ENCODE measurements at places on chromosomes 5 and 9.

DNA sequence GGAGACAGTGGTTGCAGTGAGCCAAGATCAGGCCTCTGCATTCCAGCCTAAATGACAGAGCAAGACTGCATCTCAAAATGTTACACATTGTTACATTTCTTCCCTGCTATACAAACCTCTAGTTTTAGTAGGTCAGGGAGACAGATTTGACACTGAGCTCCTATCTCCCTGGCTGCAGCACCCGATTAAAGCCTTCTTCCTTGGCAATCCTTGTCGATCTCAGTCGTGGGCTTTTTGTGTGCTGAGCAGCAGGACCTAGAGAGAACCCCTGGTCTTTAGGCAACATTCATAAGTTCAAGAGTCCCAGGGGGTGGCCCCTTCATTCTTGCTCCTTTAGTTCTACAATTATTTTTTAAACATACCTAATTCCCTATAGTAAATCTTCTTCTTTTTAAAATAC lies 13.0 kb downstream of the SERINC5 start:
- no peaks in the 10 kb centered on the region for H3K27me3 ChIP-seq
- H3K27ac ChIP-seq: no peak overlapping the region
- no peaks in the 10 kb centered on the region for H3K36me3 ChIP-seq
- peaks cover 32% of the 10 kb centered on the region for H3K4me1 ChIP-seq
- DNase-seq: no peak

- no peaks in the 10 kb centered on the region for H3K27me3 ChIP-seq
- no peak overlapping the region for H3K27ac ChIP-seq
- no peak for DNase-seq
- H3K4me3 ChIP-seq: no peak overlapping the region
- no peaks in the 10 kb centered on the region for H3K4me1 ChIP-seq
- no peaks in the 10 kb centered on the region for H3K36me3 ChIP-seq
Measured at GRCh38 chr9:73357607-73358006, 205.9 kb downstream of the ANXA1 start.

- no peaks in the 10 kb centered on the region for H3K27me3 ChIP-seq
- no peak overlapping the region for H3K4me3 ChIP-seq
- H3K4me1 ChIP-seq: no peaks in the 10 kb centered on the region
- H3K36me3 ChIP-seq: no peaks in the 10 kb centered on the region
- H3K27ac ChIP-seq: no peak overlapping the region
Measured at GRCh38 chr9:4937446-4937845, 47.6 kb upstream of the JAK2 start.

DNA sequence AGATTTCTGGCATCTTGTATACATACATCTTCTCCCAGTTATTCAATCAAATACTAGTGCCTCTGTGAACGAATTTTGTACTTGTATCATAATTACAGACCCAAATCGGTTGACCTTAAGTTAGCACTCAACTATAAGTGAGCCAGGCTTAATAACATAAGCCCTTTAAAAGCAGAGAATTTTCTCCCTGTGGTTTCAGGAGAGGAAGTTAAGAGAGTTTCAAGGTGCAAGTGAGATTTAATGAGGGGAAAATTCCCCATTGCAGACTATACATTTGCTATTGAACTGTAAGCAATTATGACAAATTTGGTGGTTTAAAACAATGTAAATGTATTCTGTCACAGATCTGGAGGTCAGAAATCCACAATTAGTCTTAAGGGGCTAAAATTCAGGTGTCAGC lies 261.9 kb upstream of the NREP start:
- no peak overlapping the region for H3K27ac ChIP-seq
- no peaks in the 10 kb centered on the region for H3K27me3 ChIP-seq
- H3K4me1 ChIP-seq: no peaks in the 10 kb centered on the region

DNA sequence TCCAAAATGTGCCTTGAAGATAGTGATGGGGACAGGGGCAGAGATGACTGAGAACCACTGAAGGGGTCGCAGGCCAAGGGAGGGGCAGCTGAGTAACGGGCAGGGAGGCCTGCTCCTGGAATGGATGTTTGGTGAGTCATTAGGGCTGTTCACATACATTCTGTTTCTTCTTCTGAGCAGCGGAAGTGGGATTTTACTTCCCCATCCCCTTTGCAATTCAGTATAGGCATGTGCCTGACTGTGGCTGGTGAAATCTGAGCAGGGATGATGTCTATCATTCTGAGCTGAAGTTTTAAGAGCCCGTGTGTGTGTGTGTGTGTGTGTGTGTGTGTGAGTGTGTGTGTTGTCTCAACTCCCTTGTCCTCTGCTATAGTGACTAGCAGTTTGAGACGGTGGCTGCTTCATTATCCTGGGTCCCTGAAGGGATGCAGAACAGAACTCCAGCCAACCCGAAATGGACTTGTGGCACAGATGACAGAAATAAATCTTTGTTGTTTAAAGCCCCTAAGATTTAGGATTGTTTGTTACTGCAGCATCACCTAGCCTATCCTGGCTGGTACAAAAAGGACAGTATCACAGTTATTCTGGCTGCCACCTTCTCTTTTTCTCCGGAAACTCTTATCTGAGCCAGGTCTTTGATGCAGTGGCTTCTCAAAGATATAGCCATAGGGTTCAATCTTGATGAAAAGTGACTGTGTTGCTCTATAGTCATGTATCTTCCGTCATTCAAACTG lies 29.2 kb upstream of the TGFBI start:
- no peak for DNase-seq
- H3K27ac ChIP-seq: no peak overlapping the region
- H3K4me1 ChIP-seq: peaks cover 11% of the 10 kb centered on the region
- no peaks in the 10 kb centered on the region for H3K27me3 ChIP-seq
- no peak overlapping the region for H3K4me3 ChIP-seq
- H3K36me3 ChIP-seq: no peaks in the 10 kb centered on the region

DNA sequence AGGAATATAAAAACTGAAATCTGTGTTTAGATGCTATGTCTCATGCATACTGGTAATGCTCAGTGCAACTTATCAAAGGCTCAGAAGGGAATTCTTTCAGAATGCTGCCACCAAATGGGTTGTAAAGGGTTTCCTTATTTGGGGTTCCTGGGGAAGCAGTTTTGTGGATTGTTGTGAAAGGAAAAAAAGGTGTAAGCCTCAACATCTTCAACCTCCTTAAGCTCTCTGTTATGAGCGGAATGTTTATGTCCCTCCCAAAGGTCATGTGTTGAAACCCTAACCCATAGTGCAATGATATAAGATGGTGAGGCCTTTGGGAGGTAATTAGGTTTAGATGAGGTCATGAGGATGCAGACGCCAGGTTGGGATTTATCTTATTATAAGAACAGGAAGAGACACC lies 41.6 kb downstream of the GNA14 start:
- no peak for DNase-seq
- H3K27me3 ChIP-seq: no peaks in the 10 kb centered on the region
- H3K4me3 ChIP-seq: no peak overlapping the region
- no peaks in the 10 kb centered on the region for H3K4me1 ChIP-seq
- H3K27ac ChIP-seq: peak overlapping the region; percentile 10

DNA sequence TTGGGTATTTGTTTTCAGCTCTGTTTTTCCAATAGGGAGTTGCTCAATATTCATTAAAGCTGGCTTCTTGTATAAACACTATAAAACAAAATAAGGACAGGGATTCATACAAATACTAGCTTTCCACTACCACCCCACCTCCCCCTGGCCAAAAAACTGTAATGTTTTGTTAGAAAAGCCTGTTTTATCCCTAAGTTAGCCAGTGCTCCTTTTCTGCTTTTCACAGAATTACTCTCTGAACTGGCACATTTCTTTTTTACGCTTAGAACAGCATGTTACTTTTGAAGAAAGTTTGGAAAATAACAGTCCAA lies 147.4 kb upstream of the DMRT1 start:
- H3K27ac ChIP-seq: peak overlapping the region; percentile 78
- H3K4me3 ChIP-seq: no peak overlapping the region
- H3K4me1 ChIP-seq: peaks cover 39% of the 10 kb centered on the region
- H3K36me3 ChIP-seq: no peaks in the 10 kb centered on the region
- H3K27me3 ChIP-seq: no peaks in the 10 kb centered on the region

- no peaks in the 10 kb centered on the region for H3K4me1 ChIP-seq
- no peak for DNase-seq
- H3K27me3 ChIP-seq: no peaks in the 10 kb centered on the region
- H3K27ac ChIP-seq: no peak overlapping the region
- H3K4me3 ChIP-seq: no peak overlapping the region
Measured at GRCh38 chr5:37190592-37190991, 58.6 kb downstream of the CPLANE1 start.

DNA sequence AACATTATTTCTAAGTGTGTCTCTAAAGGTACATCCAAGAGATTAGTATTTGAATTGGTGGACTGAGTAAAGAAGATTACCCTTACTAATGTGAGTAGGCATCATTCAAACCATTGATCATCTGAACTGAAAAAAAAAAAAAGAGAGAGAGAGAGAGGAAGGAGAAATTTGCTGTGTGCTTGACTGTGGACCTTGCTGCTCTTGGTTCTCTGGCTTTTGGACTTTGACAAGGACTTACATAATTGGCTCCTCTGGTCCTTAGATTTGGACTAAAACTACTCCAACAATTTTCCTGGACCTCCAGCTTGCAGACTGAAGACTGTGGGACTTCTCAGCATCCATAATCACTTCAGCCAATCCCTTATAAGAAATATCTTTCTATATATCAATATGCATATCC lies 1091.9 kb upstream of the EDIL3 start:
- no peak overlapping the region for H3K4me3 ChIP-seq
- DNase-seq: no peak

GRCh38 chr5:73394610-73395009 lies 54.0 kb downstream of the FOXD1 start:
- H3K27me3 ChIP-seq: no peaks in the 10 kb centered on the region
- DNase-seq: no peak
- no peak overlapping the region for H3K4me3 ChIP-seq
- H3K36me3 ChIP-seq: no peaks in the 10 kb centered on the region
- no peak overlapping the region for H3K27ac ChIP-seq

GRCh38 chr5:174729075-174729680 lies 4.8 kb downstream of the MSX2 start:
- H3K27me3 ChIP-seq: peaks cover 10% of the 10 kb centered on the region
- H3K27ac ChIP-seq: no peak overlapping the region
- no peak overlapping the region for H3K4me3 ChIP-seq
- DNase-seq: no peak
- H3K4me1 ChIP-seq: peaks cover 18% of the 10 kb centered on the region

GRCh38 chr9:130446101-130446861 lies 1.5 kb downstream of the ASS1 start:
- peak overlapping the region; percentile 92 for H3K27ac ChIP-seq
- peaks cover 44% of the 10 kb centered on the region for H3K4me1 ChIP-seq
- DNase-seq: peak; percentile 67
- no peaks in the 10 kb centered on the region for H3K27me3 ChIP-seq
- H3K36me3 ChIP-seq: no peaks in the 10 kb centered on the region
- peak overlapping the region; percentile 85 for H3K4me3 ChIP-seq

GRCh38 chr5:181218795-181219124 lies 4.3 kb upstream of the TRIM41 start:
- H3K4me1 ChIP-seq: no peaks in the 10 kb centered on the region
- peak overlapping the region; percentile 17 for H3K27ac ChIP-seq
- H3K4me3 ChIP-seq: peak overlapping the region; percentile 12
- DNase-seq: no peak

DNA sequence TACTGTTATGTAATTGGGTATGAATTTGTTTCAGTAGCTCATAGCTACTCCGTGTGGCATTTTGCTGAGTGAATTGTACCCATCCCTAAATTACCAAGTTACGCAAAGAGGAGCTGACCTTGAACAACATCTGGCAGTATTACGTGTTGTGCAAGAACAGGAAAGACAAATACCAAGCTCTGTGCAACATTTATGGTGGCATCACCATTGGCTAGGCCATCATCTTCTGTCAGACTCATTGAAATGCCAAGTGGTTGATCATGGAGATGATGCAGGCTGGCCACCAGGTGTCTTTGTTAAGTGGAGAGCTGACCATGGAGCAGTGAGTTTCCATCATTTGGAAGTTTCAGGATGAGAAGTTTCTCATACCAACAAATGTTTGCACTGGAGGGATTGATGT lies 15.0 kb downstream of the ZSWIM6 start:
- no peaks in the 10 kb centered on the region for H3K27me3 ChIP-seq
- DNase-seq: no peak

DNA sequence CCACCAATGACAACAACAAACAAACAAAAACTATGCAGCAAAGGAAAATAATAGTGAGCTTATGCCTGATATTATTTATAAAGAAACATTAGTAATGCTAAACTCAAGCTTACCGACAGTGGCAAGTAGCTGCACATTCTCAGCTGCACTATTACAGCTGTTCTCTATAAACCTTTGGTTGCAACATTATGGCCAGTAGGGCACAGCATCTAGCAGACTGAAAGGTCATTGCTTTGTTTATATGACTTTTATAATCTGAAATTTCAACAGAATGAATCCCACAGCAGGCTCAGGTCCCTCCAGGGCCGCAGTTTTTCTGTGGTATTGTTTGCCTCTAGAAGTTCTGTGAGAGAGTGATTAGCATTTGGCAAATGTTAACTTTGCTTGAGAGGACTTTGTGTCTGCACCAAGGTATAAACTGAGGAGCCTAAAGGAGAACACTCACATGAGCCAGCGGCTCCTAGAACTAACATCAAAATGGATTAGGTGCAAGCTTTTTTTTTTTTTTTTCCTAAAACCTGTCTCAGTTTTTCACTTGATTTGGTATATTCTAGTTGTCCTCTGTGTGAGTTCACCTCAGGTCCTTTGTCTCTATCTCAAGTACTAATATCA lies 58.3 kb downstream of the IZUMO3 start:
- no peaks in the 10 kb centered on the region for H3K27me3 ChIP-seq
- no peak overlapping the region for H3K27ac ChIP-seq
- no peaks in the 10 kb centered on the region for H3K4me1 ChIP-seq
- no peak overlapping the region for H3K4me3 ChIP-seq
- peak; percentile 4 for DNase-seq

DNA sequence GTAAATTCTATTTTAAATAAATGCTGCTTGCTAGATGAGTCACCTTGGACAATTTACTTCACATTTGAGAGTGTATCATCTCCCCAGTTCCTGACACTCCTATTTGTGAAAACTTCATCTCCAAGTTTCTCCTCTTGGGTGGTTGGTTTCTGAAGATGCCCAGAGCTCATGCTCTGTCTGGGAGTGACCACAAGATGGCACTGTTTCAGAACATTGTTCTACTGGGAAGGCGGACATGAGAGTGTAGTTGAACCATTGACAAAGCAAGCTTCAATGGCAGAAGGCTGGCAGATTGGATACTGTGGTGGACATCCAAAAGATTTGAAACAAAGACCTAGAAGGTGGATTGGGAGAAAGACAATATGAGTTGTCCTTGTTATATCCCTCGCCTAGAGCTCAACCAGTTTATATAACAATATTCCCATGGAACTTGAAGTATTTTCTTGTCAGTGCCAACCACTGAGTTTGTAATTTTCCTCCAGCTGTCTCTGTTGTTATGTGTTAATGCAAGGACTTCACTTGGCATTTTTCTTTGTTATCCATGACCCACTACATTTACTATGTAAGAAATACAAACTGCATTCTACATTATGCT lies 234.3 kb upstream of the ANKH start:
- no peaks in the 10 kb centered on the region for H3K4me1 ChIP-seq
- no peaks in the 10 kb centered on the region for H3K36me3 ChIP-seq
- H3K27me3 ChIP-seq: no peaks in the 10 kb centered on the region
- H3K4me3 ChIP-seq: no peak overlapping the region
- peak; percentile 66 for DNase-seq

- no peaks in the 10 kb centered on the region for H3K4me1 ChIP-seq
- H3K4me3 ChIP-seq: no peak overlapping the region
- DNase-seq: no peak
- no peaks in the 10 kb centered on the region for H3K27me3 ChIP-seq
- no peaks in the 10 kb centered on the region for H3K36me3 ChIP-seq
Measured at GRCh38 chr9:105023788-105024187, 95.8 kb upstream of the ABCA1 start.

- H3K36me3 ChIP-seq: no peaks in the 10 kb centered on the region
- H3K4me1 ChIP-seq: no peaks in the 10 kb centered on the region
- no peak for DNase-seq
- H3K4me3 ChIP-seq: no peak overlapping the region
- H3K27ac ChIP-seq: no peak overlapping the region
Measured at GRCh38 chr9:36877239-36877638, 156.8 kb downstream of the PAX5 start.

Measured in hepatocyte (in vitro differentiated cells).